ENCODE measurements at places on chromosomes 2 and 18.

DNA sequence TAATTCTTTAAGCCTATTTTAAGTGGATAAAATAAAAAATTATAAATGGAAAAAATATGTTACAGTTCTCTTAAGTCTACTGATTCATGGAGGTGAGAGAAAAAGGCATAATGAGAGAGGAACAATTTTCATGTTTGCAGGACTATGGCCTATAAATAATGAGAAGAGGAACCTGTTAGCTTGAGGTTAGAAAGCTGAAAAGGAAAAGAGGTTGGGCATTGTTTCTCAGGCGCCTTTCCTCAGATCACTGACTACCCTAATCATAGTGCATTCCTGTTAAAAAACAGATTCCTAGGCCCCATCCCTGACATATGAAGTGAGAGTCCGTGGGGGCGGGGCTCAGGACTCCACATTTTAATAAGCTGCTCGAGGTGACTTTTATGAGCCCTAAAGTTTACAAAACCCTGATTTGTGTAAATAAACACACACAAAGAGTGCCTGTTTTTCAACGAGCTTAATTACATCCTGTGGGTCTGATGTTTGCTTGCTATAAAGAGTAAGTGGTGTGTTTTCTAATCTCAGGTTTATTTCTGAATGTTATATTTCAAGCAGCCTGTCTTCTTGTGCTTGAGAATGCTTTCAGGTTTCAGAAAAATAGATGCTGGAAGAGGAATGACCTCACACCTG, 335.5 kb downstream of the CLIP4 start:
- DNase-seq: no peak

GRCh38 chr2:118847762-118848172, 319 bp upstream of the EN1 start:
- DNase-seq: no peak

- DNase-seq: no peak
Observed at GRCh38 chr2:180776921-180777320, 203.5 kb upstream of the UBE2E3 start.

- no peak for DNase-seq
Observed at GRCh38 chr2:179811042-179811441, 50.4 kb downstream of the ZNF385B start.

DNA sequence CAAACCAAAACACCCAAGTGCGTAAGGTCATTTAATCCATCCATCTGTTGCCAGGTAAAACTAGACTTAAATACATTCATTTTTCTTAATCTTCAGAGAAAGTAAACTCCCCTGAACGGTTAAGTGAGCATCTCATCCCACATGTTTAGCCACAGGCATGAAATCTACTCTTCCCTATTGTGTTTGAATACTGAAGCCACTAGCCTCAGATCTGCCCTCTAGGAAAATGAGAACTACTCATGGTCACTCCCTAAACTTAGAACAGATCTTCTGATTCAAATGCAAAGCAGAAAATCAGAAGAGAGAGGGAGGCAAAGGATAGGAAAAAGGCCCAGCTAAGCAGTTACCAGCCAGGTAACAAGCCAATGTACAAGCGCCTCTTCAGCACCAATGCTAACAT, 7.1 kb downstream of the TMEM247 start:
- DNase-seq: no peak

- no peak for DNase-seq
Observed at GRCh38 chr18:6069539-6069938, 174.2 kb upstream of the TMEM200C start.

DNA sequence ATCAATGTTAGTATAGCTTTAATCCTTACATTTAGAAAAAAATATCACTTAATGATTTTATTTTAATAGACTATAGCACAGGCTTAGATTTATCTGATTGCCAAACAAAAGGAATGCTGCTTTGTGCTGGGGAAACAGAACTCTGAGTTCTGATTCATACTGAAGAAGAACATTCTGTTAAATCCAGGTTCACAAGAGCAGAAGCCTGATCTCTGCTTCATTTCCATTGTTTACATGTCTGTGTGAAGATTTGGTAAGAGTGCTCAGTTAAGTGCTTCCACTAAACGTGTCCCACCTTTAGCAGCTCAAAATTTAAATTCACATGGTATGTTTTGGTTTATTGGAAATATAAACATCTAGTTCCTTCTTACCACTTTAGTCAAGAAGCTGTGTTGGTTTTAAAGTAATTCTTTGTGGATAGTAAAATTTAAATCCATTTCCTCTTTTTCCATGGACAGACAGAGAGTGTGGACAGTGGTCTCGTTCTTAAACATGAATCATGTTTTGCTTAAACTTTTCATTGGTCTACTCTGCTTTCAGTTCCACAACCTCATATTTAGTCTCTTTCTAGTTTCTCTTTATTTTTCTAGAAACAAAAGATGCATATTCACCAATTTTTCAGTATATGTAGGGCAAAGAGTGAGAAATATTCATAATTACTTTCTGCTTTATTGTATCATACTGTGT, 59.1 kb downstream of the NYAP2 start:
- no peak for DNase-seq

DNA sequence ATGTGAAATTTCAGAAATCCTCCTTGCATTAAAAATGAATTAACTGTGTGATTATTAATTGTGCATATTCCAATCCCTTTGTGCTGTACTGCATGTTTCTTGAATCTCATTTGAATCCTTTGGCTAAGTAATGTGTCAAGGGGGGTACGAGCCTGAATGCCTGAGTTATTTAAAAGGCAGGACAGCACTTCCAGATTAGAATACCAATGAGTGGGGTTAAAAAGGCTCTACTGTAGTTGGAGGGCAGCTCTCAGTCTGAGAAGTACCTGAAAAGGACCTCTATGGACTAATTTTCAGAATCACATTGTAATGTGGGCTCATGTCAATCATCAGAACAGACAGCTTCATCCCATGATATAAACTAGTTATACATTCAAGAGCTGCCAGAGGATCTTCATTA, 423.0 kb downstream of the GRB14 start:
- DNase-seq: no peak

GRCh38 chr2:219569041-219569440, 2.3 kb downstream of the OBSL1 start:
- no peak for DNase-seq

GRCh38 chr2:235536711-235537110, 42.9 kb downstream of the AGAP1 start:
- no peak for DNase-seq

DNA sequence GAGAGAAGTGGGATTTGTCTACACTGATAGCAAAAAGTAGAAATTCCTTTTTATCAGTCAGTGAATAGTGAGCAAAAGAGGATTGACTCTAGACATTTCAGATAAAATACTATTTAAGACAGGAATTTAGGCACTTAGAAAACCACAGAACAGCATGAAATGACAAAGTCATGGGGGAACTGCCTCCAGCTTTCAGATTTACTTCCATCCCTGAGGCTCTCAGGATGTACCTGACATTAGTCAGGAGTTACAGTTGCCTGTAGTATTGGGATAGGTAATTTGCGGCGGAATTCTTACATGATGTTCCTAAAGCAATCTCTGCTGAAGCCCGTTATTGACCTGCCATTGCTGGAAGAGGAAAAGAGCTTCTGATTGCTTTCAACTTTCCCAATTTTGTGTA, 337.1 kb upstream of the MAP2 start:
- no peak for DNase-seq

- no peak for DNase-seq
Observed at GRCh38 chr2:133674433-133675331, 106.4 kb upstream of the NCKAP5 start.

- DNase-seq: no peak
Observed at GRCh38 chr18:53991805-53992204, 232.7 kb downstream of the MBD2 start.

GRCh38 chr18:39724652-39725051, 2159.1 kb upstream of the CELF4 start:
- no peak for DNase-seq

GRCh38 chr2:113711851-113712250, 44.6 kb downstream of the SLC35F5 start:
- DNase-seq: no peak

DNA sequence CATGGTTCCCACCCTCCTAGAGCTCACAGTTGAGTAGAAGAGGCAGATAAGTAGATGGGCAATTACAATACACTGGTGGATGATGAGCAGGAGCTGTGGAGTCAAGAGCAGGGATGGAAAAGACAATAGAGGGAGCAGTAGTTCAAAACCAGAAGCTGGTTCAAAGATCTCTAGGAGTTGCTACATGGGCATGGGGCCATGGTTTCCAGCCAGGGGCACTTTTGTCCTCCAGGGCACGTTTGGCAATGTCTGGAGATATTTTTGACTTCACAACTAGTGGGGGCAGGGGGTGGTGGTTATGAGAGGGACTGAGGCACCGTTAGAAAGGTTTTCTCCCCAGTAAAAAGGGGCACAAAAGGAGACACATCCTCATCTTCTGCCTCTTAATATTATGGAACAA, 236.0 kb downstream of the DYSF start:
- no peak for DNase-seq

GRCh38 chr2:238811293-238811692, 36.6 kb upstream of the TWIST2 start:
- no peak for DNase-seq

- DNase-seq: no peak
Observed at GRCh38 chr18:8603663-8604520, 5.3 kb upstream of the RAB12 start.

DNA sequence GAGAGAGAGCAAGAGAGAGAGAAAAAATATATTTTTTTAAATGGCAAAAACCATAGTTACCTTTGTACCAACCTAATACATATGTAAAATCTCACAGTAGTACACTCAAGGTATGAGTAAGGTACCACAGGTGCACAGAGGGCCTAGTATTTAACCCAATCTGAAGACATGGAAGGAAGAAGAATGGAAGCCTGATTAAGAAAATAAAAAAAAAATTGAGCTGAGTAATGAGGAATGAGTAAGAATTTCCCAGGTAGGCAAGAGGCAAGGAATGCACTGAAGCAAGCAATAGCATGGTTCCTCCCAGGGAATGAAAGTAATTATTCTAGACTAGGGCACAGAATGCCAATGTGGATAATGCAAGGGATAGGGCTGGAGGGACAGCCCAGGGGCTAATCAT, 294.2 kb downstream of the FIGN start:
- DNase-seq: no peak

- DNase-seq: no peak
Observed at GRCh38 chr2:190786404-190787166, 94.0 kb upstream of the GLS start.

GRCh38 chr2:191012845-191013681, 908 bp downstream of the STAT1 start:
- no peak for DNase-seq

- DNase-seq: no peak
Observed at GRCh38 chr2:28810384-28811285, at the start of gene SPDYA. Gene SPDYA (plus strand): TSS chr2:28810834. CDS start chr2:28816015, 5,181 bp downstream.

DNA sequence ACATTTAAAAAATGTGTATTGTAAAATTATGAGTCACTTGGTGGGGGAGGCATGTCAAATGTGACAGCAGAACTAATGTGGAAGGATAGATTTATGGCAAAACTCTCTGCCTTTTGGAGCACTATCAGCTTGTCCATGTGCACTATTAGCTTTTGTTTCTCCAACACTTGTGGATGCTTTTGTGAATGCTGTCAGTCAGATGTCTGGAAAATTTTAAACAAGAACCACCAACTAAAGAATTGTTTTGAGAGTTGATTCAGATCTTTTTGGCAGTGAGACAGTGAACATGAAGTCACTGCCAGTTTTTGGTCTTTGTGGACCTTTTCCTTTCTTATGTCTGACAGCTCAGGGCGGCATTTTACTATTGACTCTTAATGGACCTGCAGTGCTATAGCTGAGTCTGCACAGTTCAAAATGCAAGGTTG, 72.4 kb downstream of the KIAA1328 start:
- DNase-seq: no peak

- DNase-seq: no peak
Observed at GRCh38 chr2:227033471-227034148, 130.4 kb downstream of the COL4A4 start.

DNA sequence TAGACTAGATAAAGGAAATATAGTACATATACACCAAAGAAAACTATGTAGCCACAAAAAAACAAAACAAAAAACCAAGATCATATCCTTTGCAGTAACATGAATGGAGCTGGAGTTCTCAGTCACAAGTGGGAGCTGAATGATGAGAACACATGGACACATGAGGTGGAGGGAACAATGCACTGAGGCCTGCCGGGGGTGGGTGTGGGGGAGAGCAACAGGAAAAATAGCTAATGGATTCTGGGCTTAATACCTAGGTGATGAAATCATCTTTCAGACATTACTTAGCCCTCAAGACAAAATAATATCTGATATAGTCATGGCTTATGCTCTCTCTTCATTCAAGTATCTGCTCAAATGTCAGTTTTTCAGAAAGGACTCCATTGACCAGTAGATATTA, 930.6 kb downstream of the LRP1B start:
- DNase-seq: no peak

GRCh38 chr2:111900859-111901258, 2.5 kb downstream of the MERTK start:
- DNase-seq: no peak

DNA sequence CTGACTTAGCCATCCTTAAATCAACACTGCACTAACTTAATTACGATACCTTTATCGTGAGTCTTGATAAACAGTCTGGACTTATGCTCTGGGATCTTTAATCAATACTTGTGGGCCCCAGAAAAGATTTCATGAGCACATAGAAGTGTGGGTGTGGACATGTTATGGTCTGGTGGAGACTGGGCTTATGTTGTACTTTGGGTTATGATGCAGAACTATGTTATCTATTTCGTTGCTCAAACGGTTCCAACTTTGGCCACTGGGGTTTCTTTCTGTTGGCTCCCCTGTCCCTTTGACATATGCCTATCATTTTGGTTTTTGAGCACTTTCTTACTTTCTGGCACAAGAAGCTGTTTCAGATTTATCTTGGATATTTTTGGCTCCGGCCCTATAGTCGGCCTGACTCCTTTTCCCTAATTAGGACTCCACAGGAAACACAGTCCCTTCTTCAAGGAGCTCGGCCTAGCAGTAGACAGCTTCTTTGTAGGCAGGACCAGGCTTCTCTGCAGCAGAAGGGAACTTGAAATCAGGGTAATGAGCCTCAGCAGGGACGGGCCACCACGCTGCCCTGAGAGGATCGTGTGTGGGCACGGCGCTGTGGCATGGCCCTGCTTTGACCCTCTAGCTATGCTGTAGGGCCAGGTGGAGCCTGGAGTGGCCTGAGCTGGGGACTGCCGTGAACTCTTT, 54.6 kb upstream of the TXNDC2 start:
- DNase-seq: no peak

DNA sequence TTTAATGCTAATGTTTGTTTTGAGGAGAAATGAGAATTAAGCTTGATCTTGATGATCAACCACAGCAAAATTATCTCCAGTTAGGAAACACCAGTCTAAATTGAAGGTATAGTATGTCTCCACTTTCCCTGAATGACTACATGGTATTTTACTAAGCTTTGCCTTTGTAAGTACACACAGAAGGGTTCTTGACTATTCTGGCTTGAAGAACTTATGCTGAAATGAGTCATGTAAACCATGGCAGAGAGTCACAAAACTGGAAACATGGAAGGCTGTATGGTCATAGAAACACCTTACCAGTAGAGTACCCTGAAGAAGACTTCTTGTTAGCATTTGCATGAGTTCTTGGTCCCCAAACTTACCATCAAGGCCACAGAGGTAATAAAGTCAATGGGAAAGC, 250.5 kb downstream of the SLC8A1 start:
- DNase-seq: no peak

Measured in NCI-H1436 treated with DMSO at 0.1 percent for 48 hours (cell line).